Nucleus accumbens (tissue), 56 donors: ENCODE measurements at places on chromosomes 6 and 20.

GRCh38 chr6:163376187-163376586 lies 38.3 kb upstream of the QKI start:
- DNase-seq, result no peak

DNA sequence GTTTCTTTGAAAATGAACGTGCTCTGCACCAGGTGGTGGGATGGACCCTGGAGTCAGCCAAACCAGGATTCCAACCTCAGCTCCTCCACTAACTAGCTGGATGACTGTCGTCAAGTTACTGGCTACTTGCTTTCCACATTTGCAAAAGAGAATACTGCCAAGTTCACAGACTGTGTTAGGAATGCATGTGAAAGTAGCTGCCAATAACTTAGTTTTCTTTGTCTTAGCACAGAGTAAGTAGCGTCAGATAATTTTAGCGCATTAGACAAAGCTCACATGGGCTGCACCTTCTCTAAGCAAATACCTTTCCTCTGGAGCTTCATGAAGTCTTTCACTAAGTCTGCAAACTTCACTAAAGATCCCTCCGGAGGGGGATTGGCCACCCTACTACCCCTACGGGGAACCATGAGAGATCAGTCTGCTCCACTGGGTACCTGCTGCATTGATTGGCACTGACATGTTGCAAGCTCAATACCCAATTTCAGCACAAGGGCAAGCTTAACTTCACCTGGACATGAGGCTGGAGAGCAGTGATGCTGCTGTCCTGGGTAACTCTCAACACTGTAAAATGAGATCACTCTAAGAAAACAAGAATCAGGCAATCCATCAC lies 113.9 kb downstream of the MBOAT1 start:
- DNase-seq, result no peak

DNA sequence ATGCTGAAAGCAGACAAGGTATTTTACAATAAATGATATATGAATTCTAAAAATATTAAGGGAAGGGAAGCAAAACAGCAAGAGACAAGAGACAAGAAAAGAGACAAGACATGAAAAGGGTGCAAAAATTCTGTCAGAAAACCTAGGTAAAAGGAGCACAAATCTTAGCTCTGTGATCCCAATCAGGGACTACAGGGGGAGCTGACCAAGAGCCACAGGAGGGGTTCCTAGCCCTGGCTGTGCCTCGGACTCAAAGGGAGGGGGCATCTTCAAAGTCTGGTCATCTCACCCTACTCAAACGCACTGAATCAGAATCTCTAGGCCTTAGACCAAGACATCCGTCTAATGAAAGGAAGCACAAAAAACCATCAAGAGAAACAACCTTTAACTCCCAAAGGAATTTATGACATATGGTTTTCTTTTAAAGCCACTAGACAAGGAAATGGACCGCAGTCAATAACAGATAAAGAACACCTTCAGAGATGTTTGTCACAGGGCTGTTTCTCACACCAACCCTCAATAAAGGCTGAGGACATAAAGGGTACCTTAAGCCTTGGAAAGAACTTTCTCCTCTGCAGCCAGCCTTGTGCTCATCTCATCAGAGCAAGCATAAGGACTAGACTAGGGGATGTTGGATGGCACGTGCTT lies 130.4 kb upstream of the CDYL start:
- no peak for DNase-seq

DNA sequence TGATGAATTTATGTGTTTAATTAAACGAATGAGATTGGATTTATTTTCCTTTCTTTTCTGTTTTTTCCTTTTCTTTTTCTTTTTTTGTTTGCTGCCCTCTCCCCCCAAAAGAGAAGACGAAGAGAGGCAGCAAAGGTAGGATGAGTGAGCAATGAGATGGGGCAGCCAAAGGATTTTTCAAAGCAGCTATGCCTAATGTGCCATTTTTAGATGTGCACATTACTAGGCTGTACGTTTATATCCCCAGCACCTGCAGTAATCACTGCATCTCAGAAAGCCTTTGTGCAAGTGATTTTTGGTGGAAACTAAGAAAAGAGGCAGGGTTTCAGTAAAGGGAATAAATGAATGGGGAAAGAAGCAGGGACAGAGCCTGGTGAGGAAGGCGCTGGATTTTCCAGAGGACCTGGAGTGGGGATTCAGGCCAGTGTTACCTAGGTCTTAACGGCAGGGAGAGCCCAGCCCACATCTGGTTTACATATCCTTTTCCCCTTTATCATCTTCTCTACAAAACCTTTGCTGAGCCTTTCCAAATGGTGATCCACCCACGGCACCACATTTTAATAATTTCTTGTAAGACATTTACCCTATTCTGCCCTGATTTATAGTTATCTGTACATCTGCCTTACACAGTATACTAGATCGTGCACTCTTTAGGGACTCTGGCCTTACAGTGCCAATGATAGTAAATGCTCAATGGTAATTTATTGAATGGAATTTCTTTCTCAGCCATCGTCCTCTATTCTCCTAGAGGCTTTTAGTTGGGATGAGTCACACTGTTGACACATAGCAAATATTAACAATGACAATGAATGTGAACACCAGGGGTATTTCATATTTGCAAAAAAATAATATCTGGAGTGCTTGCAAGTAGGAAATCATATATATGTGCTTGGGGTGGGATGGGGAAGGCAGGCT lies 38.3 kb upstream of the ATXN1 start:
- no peak for DNase-seq

GRCh38 chr6:132354517-132355167 lies 46.6 kb downstream of the MOXD1 start:
- no peak for DNase-seq

DNA sequence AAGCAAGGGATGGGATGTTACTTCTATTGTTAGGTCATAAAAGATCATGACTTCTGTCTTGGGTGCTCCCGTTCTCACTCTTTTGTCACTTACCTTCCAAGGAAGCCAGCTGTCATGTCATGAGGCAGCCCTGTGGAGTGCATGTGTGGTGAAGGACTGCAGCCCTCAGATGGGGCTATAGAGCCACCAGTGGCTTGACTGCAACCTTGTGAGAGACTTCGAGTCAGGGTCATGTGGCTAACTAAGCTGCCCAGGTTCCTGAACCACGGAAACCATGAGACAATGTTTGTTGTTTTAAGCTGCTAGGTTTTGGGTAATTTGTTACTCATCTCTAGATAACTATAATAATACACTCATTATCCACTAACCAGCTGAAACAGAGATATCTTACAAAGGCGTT lies 477.1 kb downstream of the BTBD3 start:
- no peak for DNase-seq

- DNase-seq, result no peak
These were observed 102.6 kb downstream of the IBTK start for GRCh38 chr6:82144852-82145340.
